ENCODE measurements at places on chromosomes 3 and 15.
A peak's percentile ranks its signal among the peaks of the same experiment; 100 is the strongest.

DNA sequence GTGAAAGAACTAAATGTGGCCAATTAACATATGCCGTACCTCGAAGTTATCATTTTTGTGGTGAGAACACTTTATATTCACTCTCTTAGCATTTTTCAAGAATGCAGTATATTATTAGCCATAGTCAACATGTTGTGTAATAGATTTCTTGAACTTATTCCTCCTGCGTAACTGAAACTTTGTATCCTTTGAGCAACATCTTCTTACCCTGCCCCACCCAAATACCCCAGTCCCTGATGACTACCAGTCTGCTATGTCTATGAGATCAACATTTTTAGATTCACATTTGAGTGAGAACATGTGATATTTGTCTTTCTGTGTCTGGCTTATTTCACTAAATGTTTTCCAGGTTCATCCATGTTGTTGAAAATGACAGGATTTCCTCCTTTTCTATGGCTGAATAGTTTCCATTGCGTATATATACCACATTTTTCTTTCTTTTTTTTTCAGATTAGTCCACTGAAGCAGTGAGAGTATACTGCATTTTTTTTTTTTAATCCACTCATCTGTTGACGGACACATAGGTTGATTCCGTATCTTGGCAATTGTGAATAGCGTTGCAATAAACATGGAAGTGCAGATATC is 12.7 kb upstream of the KBTBD8 start:
- ATAC-seq = no peak

GRCh38 chr15:64209680-64210334 is 47.0 kb upstream of the PPIB start:
- peak; percentile 72 for ATAC-seq

GRCh38 chr3:12954891-12955650 is 113.7 kb upstream of the RPL32 start:
- ATAC-seq = peak; percentile 89

DNA sequence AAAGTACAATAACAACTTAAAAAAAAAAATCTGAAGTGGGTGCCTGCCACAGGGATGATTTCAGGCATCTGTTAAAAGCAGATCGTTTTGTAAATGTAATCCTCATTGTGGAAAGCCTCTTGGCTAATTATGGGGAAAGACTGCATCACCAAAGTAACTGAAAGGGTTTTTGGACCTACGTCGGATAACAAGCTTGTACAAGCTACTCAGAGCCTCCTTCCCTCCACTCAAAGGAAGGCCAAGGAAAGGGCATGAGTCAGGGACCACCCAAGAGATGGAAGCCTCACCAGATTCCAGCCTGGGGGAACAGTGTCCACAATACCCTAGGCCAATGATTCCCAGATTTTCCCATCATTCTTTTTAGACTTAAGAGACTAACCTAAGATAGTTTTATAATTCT is 84.3 kb downstream of the ATP1B3 start:
- no peak for ATAC-seq

- no peak for ATAC-seq
These were observed 99.7 kb downstream of the LRIG1 start for GRCh38 chr3:66401157-66401550.

DNA sequence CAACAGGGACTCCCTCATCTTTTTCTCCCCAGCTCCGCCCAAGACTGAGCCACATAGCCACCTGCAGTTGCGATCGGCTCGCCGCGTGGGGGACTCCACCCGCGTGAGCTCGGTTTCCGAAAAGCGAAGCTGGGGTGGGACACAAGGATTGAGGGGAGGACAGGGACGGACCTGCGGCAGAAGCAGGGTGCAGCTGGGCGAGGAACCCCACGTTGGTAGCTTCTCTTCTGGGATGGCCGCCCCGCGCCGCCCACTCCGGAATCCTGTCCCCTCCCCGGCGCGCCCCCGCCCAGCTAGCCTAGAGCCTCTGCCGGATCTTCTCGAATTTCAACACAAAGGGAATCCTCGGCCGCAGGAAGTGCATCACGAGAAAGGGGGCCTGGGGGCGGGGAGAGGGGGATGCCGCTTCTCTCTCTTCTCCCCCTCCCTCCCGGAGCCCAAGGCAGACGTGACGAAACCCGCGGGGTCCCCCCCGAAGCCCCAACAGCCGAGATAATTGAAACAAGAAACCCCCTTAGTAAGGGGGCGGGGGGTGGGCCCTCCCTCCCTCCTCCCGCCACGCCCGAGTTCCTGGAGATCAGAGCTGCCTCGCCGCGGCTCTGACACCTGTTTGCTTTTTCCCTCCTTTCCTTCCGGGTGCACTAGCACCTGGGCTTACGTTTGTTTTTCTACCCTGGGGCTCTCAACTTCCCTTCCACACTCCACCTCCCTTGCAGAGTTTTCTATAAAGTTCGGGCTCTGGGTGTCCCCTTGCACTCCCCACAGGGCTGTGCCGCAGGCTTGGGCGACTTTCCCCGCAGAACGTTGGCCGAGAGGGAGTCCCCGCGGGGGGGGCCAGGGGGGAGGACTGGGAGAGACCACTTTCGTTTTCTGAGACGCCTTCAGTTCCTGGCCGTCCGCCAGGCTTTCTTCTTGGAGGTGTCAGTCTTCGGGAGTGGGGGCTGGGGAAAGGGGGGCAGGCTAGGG is 1.3 kb upstream of the KCNH8 start:
- peak; percentile 96 for ATAC-seq

DNA sequence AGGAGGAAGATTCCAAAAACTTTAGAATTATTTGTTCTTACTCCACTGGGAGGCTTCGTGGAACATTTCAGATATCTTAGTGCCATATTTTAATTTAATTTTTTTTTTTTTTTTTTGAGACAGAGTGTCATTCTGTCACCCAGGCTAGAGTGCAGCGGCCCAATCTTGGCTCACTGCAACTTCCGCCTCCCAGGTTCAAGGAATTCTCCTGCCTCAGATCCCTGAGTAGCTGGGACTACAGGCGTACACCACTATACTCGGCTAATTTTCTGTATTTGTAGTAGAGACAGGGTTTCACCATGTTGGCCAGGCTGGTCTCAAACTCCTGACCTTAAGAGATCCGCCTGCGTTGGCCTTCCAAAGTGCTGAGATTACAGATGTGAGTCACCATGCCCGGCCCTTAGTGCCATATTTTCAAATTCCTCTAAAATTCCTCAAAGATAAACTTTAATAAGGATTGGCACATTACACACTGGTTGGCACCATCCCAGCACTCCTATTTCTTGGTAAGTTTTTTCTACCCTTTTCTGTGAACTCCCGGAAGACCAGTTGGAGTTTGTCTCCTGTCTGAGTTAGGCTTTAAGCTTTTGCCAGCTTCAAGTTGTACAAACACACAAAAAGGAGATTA is 693.7 kb downstream of the MCTP2 start:
- ATAC-seq = no peak

- ATAC-seq = no peak
These were observed 76.6 kb downstream of the P3H2 start for GRCh38 chr3:190044142-190044541.

GRCh38 chr3:14524311-14524711 is 15.8 kb downstream of the GRIP2 start:
- ATAC-seq = no peak

DNA sequence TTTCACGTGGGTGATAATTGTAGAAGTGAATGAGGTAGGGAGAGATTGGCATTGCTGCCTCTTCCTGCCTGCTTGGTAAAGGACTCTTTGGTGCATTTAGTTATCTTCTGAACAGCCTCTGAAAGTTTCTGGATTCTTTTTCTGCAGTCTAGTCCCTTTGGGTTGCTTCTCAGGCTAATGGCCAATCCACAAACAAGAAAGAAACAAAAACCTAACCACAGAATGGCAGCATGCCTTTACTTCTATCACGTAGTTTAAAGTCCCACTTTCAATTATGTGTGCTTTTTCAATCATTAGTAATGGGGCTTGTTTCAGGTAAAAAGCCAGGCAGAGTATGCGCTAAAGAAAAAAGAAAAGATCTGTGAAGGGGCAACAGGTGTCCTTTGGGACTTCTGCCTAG is 7.4 kb downstream of the FGF12 start:
- ATAC-seq = no peak

- ATAC-seq = no peak
These were observed 3.4 kb downstream of the CLDND1 start for GRCh38 chr3:98519351-98519750.

GRCh38 chr3:113141543-113141942 is 69.8 kb upstream of the BOC start:
- ATAC-seq = no peak

DNA sequence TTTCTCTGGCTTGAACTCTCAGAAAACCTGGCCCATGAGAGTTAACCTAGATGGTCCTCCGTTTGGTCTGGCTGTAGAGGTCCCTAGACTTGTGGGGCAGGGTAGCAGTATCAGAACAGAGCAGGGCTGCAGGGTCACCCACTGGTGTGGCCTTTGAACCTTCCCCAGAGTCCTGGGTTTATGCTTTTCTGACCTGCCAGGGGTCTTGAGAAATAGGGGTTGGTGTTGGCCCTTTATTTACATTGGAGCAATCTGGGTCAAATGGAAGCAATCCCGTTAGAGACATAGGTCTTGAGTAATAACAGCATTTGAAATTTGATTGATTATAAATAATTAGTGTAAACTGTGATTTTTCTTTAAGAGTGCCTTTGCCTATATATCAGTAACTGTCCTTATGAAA is 23.8 kb downstream of the DLEC1 start:
- ATAC-seq = no peak

DNA sequence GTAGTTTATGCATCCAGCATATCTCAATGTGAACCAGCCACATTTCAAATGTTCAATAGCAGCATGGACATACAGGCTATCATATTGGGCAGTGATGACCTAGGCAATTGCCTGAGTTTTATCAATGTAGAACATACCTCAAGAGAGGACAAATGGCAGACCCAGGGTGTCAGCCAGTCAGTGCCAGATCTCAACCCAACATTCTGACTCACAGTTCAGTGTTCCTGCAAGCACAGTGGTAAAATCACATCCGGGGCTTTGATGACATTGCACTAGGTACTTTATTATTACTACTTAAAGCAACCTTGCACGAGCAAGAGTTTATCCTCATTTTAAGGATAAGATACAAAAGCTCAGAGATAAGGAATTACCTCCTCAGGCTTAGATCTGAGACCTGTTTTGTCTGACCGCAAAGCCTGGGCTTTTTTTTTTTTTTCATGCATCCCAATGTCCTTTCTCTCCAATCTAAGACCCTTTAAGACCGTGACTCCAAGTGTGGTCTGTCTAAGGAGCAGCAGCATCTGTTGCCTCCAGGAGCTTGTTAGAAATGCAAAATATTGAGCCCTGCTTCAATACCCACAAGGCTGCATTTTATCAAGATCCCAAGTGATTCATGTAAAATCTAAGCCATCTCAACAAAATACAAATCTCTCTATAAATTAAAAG is 60.1 kb downstream of the SLC12A1 start:
- ATAC-seq = no peak

DNA sequence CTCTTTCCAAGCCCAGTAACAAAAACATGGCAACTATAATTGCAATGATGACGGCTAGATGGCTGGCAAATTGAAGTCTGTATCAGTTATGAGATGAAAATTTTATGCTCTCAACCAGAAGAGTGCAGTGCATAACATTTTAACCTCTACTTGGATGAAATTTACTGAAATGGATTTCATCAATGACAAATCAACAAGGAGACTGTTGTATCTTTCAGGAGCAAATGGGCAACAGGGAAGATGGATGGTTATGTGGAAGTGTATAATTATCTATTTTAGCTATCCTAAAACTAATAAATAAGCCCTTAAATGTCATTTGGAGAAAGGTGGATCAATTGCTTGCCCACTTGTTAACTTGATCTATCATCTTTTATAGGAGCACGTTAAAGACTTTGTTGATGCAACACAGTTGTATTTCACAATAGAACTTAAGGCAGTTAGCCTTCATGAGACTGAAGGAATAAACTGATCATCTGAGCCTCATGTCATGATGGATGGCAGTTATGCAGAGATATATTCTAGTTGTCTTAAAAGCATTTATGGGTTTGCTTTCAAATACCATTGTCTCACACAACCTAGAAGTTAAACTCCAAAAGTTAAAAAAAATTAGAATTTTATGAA is 315.1 kb upstream of the TBC1D5 start:
- no peak for ATAC-seq

DNA sequence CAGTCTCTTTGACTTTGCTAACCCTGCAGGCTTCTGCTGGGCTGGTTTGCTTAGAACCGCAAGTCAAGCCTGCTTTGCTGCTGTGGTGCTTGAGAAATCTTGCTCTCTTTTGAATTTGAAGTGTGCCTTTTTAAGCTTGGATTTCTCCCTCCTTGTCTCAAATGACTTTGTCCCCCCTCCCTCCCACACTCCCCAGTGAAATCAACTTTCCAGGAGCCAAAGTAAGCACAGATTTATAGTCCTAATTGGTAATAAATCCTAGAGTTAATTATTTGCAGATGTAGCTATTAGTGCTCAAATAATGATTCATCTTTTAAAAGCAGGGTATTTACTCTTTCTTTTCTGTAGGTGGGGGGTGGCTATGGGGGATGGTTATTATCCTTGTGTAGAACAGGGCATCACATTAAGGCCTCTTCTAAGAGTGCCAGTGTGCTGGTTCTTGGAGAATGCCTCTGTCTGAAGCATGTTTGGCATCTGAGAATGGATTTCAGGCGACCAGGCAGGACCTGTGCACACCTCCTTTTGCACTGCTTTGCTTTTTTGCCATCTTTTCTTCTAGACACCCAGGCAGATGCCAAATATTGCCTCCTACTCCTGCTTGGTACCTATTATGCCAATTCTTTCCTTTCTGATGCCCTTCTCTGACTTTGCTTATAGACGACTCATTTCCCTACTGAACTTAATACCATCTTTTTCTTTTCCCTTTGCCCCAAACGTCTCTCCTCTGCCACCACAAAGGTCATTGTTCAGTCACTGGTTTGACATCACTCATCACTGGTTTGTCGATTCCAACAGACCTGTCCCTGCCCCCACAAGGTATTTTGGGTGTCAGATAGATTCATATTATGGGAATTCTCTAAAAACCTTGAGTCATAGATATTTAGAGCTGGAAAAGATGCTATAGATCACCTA is 50.7 kb downstream of the CLDN11 start:
- ATAC-seq = peak; percentile 89

- no peak for ATAC-seq
These were observed 5.4 kb downstream of the TKT start for GRCh38 chr3:53250453-53250852.

- ATAC-seq = no peak
These were observed 23.1 kb downstream of the BHLHE40 start for GRCh38 chr3:5002174-5002870.

DNA sequence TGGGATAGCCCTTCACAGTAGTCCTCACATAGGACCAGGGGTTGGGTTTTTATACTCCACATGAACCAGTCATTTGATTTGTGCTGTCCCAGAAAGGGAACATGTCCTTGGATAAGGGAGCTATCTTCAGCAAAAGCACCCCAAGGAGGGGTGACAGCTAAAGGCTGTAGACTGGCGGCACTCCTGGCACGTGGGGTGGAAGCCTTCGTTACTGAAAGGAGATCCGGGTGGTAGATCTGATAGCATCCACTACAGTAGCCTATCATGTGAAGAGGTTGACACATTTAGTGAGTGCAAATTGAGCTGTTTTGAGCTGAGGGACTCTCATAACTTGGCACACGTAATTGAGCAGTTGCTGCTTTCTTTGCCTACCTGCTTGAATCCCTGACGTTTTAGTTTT is 588.8 kb upstream of the GOLIM4 start:
- ATAC-seq = no peak
